ENCODE measurements at places on chromosomes 1 and 21.

GRCh38 chr1:115364046-115364779 is 26.2 kb upstream of the NGF start:
- DNase-seq: no peak

GRCh38 chr21:42515708-42516502 is 2.3 kb downstream of the SLC37A1 start:
- DNase-seq: no peak

DNA sequence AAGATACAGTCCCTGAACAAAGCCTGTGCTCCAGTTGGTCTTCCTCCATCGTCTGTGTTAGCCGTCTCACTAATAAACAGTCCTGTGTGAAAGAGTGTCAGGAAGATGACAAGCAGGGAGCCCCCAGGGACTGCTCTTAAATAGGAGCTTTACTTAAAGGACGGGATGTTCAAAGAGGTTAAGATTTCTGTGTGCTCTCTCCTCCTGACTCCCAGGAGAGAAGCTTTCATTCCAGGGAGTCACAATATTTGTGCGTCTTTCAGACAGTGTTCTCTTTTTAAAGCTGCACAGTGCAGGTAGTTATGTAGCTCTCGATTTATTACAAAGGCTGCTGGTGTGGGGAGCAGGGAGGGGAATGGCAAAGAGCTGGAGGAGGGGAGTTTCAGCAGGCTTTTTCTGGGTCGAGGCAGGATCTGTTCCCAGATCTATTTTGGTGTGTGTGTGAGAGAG is 43.5 kb downstream of the STYXL2 start:
- DNase-seq: no peak

GRCh38 chr1:119631433-119632102 is 16.5 kb downstream of the ZNF697 start:
- DNase-seq: no peak

DNA sequence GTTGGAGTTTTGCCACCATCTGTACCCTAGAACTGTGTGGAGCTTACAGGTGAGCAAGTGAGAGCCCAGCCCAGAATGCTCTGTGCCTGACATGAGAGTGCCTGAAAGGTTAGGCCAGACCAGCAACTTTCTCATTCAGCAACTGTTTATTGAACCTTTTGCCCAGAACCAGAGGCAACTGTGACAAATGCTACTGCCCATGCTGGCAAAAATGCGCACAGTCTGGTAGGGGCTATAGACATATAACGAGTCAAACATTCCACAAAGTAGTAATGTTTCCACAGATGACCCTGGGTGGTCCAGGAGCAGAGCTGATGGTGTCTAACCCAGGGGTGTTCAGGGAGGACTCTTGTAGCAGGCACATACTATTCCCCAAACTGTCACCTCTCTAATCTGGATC is 56.0 kb upstream of the GCLM start:
- DNase-seq: no peak

GRCh38 chr1:17736625-17737024 is 18.5 kb upstream of the ACTL8 start:
- no peak for DNase-seq

DNA sequence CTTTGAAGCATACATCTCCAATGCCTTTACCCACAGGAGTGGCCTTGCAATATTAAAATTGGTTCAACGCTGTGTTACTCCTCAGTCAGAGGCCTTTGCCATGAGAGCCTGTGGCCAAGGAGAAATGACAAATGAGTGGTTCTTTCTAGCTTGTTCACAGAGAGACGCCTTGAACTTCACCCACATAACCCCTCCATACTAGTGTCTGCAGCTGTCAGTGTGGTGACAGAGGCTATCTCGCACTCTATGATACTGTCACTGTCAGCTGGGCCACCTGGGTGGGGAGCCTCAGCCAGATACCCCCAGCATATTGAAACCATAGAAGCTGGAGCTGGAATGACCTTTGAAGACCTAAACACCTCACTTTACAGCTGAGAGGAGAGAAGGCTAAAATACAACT is 57.4 kb upstream of the LBR start:
- DNase-seq: no peak

GRCh38 chr21:36415375-36415774 is 30.2 kb downstream of the CHAF1B start:
- DNase-seq: no peak

DNA sequence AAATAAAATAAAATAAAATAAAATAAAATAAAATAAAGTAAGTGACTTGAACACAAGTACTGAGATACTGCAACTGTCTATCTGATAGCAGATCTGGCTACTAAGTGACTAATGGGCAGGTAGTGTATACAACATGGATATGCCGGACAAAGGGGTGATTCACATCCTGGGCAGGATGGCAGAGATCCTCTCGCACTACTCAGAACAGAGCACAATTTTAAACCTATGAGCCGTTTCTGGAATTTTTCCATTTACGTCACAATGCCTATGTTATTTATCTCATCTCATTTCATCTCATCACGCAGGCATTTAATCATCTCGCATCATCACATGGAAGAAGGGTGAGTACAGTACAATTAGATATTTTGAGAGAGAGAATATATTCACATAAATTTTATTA is 233.3 kb upstream of the COA6 start:
- no peak for DNase-seq

DNA sequence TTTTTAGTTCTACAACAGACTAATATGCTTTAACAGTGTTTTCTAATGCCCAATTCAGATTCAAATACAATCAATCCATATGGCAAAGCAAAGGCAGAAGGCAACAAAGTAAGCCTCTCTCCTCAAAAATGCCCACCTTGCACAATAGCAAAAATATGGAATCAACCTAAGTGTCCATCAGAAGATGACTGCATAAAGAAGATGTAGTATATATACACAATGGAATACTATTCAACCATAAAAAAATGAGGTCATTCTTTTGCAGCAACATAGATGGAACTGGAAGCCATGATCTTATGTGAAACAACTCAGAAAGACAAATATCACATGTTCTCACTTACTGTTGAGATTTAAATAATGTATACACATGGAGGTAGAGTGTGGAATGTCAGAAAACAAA is 80.7 kb downstream of the EIF4G3 start:
- no peak for DNase-seq

DNA sequence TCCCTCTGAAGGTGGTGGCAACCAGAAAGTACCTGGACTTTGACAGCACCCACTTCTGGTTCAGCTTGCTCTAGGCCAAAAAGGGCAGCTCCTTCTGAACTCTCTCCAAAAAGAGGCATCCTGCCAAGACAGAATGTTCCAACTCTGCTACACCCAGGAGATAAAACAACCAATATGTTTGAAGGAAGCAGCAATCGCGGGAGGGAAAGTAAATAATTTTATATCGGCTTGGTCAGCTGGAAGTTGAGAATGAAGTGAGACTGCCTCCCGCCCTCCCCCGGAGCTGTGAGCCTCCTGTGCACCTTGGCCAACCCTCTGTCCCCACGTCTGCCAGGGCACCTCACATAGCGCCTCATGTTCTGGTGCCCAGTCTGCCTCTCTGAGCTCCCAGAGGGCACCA is 130.3 kb upstream of the ATP1A1 start:
- DNase-seq: no peak

- DNase-seq: no peak
These were observed 141.8 kb downstream of the DYRK1A start for GRCh38 chr21:37508341-37508740.

DNA sequence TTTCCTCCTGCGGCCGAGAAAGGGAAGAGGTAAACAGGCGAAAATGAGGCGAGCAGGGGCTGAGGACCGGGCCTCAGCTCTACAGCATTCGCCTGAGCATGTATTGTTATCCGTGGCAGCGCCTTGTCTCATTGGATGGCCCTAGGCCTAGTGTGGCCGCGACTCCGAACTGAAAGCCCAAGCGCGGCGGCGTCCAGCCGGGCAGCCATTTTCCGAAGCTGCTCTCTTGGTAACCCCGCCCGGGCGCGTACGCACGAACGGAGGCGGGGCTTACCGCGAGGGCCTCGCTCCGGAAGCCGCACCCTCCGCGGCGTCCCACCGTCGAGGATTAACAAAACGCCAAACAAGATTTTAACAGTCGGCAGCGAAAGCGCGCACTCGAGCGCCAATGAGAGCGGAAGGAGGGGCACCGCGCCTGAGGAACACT is 797 bp upstream of the USP1 start:
- DNase-seq: peak; percentile 87

DNA sequence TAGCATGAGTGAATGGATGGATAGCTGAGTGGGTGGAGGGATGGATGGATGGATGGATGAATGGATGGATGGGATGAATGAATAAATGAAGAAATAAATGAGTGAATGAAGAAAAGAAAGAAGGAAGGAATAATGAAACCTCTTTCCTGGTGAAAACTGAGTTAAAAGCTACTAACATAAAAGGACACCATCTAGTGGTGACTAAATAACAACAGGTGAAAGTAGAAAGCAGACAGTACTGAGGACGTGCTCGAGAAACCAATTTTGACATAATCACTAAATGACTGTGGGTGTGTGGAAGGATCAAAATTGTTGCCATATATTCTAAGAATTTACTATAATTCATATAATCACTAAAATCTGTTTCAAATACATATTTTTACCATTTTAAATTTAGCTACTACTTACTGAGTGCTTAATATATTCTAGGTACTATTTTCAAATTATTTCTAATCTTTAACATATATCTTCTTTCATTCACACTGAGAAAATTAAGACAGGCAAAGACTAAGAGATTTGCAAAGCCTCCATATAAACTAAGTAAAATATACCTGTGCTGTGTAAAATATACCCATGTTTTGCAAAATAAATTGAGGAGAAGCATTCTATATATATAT is 522.9 kb downstream of the LRRIQ3 start:
- DNase-seq: no peak

DNA sequence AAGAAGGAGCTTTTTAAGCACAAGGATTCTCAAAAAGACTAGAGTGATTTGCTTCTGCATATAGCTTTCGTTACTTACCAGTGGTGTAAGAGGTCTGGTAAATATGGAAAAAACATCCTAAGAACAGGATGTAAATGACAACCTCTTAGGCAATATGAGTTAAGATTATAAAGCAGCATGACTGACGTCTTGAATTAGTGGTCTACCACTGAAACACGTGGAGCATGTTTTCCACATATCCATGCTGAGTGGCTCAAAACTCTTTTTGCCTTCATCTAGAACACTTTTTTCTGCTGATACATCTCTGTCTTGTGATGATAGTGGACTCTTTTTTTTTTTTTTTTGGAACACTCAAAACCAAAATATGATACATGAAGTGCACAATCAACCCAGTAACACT is 44.6 kb downstream of the RCAN1 start:
- DNase-seq: no peak

- DNase-seq: no peak
These were observed 81.9 kb upstream of the WLS start for GRCh38 chr1:68314151-68314780.

DNA sequence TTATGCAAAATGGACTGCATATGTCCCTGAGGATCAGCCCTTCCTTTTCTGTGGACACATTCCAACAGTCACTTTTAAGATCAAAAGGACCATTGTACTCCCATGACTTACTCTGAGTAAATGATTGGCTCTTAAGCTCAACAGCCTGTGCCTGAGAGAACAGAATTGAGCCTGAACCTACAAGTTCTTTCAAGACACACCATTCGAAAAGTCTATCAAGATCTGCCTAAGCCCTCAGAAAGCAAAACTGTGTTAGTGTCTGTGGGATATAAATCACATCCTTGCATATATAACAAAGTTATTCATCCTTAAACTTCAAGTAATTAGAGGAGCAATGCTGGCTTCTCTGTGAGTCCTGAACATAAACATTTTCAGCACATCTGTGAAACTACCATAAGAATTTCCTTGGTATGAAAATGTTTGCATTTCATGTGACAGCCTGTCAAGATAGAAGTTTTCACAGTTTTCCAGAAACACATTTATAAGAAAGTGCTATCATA is 41.6 kb downstream of the PCNX2 start:
- DNase-seq: no peak

DNA sequence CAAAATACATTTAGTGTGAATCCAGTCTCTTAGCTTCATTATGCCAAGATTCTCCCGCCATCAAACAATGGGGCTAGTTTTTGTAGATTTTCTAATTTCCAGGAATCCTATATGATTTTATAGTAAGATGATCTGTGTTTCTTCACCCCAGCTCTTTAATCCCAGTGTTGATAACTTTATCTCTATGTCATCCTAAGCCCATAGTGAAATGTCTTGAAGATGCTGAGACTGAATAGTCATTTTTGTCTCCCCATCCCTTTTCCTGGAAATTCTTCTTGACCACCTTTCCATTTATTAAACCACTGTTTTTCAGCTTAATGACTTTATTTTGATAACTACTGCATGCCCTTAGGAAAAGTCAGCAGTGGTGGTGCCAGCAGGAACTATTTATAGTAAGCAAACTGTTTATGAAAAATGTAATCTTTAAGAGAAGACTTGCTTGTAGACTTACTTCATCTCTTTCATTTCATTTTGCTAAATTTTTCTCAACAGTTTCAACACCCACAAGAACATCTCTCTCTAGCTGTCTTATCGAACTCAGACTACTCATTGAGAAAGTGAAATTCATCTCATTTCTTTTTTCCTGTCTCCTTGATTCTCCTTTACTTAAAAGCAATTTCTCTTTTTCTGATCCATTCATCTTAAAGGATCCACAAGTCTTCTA is 116.6 kb downstream of the NTMT2 start:
- no peak for DNase-seq

- DNase-seq: no peak
These were observed 2.7 kb downstream of the MIA3 start for GRCh38 chr1:222620566-222620965.

DNA sequence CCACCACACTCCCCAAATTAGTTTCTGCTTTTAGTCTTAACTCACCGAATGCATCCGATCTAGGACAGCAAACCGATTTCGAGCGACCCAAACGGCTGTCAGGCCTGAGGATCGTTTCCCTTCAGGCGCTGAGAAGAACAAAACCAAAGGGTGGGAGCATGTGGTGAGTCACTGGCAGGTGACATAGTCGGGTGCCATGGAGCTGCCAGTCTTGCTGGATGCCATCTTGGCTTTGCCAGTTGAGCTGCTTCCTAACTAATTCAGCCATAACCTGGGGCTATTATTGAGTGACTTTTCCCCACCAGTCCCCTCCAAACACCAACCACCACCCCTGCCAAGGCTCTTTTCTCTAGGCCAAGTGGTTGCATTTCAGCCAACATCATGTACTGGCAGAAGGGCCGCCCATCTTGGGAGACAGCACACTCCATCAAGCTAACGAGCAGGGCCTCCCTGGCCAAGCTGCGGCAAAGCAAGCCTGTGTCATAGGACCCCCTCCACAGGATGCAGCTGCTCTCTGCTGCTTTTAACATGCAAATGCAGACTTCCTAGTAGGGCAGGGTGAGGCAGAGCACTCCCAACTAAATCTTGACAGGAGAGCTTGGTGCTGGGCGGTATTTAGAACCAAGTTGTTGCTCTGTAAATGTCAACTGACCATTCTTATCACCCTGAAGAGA is 22.3 kb upstream of the PEX19 start:
- no peak for DNase-seq

- DNase-seq: no peak
These were observed 34.8 kb upstream of the DSCAM start for GRCh38 chr21:40881767-40882166.

- peak; percentile 81 for DNase-seq
These were observed 832 bp downstream of the HCN3 start for GRCh38 chr1:155277902-155278688.

- no peak for DNase-seq
These were observed 20.4 kb downstream of the PCNT start for GRCh38 chr21:46344219-46344915.

GRCh38 chr1:208291923-208292711 is 47.9 kb upstream of the PLXNA2 start:
- no peak for DNase-seq

GRCh38 chr1:87505391-87505983 is 176.8 kb downstream of the LMO4 start:
- DNase-seq: no peak
